CD4-positive, alpha-beta T cell treated with Interleukin-10 for 1 hour (primary cell): ENCODE measurements at places on chromosomes 3 and 15.

- DNase-seq, result no peak
Measured at GRCh38 chr3:187809612-187809991, 64.3 kb upstream of the BCL6 start.

DNA sequence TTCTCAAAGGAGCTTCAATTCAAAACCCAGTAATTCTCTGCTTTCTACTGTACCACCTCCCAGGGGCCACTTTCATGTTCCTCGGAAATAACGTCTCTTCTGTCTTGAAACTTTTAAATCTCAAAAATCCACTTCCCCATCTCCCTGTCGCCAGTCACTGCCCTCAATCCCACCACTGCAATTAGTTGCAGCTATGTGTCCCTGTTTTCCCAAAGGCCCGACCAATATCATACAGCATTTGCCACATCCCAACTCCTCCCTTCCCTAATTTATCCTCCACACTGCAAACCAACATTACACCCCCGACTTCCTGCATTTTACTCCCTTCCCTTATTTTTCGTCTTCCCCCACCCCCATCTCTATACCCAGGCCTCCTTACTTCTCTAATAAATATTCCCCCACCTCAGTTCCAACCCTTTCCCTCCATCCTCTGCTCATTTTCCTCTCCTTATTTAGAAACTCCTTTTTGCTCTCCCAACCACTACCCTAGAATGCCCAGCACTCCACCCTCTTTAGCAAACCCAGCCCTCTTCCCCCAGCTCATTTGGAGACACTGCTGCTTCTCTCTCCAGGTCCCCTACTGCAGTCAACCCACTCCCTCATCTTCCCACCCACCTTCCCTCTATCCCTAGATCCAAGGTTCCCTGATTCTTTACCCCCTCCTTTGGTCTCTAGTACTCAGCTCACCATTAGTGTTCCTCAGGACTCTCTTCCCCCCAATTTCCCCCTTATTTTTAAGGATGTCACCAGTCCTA, 1.1 kb downstream of the NPTN start:
- peak; percentile 9 for DNase-seq

DNA sequence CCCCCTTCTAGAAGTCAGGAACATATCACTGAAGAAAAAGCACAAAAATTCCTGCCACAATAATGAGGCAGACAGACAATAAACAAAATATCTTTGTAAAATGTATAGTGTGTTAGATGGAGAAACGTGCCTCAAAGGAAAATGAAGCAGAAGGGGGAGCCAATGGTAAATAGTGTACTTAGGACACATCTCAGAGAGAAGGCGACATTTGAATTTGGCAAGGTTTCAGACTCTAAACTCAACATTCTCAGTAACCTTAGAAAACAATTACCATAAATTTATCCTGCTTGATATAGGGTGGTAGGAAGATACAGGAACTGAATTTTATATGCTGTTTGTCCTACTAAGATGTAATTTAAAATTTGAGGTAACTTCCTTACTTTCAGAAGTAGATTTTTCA, 52.6 kb upstream of the PTX3 start:
- DNase-seq, result no peak

DNA sequence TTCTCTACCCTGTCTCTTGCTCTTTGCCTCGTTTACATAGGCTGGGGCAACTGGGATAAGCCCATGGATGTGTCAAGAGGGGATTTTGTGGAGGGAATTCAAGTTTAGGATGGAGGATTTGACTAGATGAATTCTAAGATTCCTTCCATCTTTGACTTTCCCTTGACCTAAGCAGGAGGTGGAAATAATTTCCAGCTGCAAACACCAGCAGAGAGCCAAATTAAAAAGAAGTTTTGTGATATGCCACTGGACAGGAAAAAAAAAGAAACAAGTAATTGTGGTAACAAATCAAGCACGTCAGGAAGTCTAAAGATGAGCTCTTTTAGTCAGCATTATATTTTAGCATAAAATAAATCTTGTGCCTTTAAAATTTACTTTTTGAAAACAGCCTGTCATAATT, 49.8 kb downstream of the KCNMB2 start:
- no peak for DNase-seq

DNA sequence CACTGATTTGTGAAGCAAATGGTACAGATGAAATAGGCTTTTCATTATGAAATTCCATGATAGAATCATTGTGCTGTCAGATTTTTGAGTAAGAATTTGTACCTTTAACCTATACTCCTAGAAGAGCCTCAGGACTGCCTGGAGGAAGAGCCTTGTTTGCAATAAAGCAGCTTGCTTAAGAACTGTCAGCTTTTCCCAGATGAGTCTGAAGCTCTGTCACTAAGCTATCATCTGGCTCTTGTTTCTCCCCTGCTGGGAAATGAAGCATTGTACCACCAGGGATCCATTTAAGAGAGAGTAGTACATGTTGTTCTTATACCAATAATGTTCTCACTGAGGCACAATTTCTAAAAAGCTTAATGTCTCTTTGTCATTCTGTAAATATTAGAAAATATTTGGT, 85.1 kb upstream of the FLNB start:
- DNase-seq, result no peak

DNA sequence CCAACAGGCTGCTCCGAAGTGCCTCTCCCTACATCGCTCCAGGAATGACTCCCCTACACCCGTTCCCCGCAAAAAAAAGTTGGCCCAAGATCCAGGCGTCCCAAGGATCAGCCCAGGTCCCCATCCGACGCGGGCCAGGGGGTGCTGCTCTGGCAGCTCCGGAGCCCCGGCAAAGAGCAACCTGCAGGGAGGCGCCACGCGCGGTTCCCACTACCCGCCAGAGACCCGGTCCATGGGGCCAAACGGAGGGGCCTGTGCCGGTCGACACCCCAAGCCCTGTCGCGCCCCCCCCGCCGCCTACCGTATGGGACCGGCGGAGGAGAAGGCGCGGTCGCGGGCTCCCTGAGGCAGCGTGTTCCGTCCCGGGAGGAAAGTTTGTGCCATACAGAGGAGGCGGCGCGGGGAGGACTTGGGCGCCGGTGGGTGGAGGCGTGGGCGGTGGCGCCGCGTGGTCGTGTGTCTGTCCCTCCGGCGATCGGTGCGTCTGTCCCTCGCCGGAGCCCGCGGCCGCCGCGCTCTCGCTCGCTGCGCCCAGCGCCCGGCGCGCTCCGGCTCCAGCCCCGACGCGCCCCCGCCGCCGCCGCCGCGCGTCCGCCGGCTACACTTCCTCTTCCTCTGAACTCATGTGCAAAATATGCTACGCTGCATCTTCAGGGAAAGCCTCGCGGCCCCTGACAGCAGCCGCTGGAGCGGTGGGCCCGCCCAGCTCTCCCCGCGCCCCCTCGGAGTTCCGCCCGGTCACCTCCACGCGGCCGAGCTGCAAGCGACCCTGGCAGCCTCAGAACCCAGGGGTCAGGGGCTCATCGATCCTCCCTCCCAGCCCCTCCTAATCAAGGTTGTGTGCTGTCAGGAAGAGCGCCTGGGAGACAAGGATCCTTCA, at the start of gene RFTN1:
TSS of gene RFTN1 (minus strand) at position 559 of the 880 bp plus-strand sequence. CDS start 19,830 bp downstream, outside the sequence.
- peak; percentile 56 for DNase-seq

DNA sequence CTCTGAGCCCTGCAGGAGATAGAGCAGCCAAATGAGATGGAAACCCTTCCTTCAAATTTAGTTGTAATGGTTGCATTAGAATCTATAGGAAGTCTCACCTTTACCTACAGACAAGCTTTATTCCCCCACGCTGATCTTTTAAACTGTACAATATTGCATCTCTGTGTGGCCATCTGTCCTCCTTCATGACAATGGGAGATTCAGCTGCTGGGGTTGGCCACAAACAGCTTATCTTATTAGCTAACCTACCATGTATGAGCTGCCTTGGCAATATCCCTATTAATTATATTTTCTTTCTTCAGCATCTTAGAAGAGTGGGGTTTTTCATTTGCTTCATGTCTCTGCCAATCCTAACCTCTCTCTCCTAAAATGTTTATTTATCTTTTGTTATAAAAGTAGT, 238.7 kb upstream of the NR2E3 start:
- no peak for DNase-seq

DNA sequence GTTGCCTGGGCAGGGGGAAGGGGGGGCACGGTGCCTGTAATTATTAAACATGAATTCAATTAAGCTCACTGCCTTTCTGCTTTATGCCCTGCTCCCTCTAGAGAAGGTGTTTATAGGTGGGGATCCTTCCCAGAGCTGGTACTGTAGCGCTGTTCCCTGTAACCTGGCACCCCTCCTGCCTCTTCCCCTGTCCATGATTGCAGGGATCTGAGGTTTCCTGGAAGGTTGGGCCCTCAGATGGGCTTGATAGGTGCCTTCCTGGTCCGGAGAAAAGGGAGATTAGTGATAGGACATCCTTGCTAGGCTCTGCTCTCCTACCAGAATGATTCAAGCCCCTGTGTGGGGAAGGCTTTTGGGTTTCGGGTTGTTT, 2.1 kb upstream of the FAM131A start:
- DNase-seq, result no peak

DNA sequence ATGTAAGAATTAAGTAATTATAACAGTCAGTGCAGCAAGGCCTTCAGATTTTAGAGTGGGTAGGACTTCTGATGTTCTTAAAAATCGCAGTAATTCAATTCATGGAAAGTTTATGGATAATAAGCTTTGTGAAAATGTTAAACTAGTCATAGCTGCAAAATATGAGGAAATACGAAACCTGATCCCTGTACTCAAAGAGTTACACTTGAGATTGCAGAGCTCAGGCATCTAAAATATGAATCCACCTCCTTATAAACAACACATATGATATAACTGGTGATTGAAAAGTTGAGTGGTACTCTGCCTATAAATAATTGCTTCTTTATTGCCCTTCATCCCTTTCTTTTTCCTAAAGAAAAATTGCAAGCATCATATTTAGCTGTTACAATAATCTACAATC, 473.3 kb downstream of the OTOL1 start:
- DNase-seq, result no peak

DNA sequence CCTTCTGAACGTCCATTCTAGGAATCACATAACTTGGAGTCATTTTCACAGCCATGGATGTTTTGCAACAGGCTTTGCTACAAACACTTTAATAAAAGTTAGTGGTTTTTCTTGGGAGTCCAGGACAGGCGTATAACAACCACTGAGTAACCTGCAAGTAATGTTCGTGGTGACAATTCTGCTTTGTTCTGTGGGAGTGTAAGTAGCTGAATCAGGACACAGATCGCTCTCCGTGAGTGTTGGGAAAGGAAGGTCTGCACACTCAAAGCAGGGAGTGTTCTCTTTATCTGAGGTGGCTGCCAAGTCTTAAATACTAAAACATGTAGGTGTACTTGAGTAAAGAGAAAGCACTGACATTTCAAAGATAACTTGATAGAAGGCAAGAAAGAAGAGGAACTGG, 7.9 kb upstream of the BNC1 start:
- DNase-seq, result no peak

DNA sequence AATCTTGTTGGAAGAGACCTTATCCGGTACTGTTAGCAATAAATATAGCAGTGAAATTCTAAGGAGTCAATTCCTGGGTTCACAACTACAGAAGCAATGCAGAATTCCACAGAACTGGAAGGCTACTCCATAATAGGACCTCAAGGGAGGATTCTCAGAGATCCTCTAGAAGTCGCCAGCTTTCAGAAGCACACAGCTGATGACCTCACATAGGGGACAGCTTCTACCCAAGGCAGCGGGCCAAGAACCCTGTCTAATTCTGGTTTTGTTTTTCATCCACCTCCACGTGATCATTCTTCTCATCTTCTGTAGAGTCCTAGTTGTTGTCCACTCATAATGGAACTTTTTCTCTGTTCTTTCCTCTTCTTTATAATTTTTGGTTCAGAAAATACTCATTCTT, 99.4 kb downstream of the ERC2 start:
- DNase-seq, result no peak

GRCh38 chr3:192637803-192638202, 89.5 kb downstream of the FGF12 start:
- no peak for DNase-seq

DNA sequence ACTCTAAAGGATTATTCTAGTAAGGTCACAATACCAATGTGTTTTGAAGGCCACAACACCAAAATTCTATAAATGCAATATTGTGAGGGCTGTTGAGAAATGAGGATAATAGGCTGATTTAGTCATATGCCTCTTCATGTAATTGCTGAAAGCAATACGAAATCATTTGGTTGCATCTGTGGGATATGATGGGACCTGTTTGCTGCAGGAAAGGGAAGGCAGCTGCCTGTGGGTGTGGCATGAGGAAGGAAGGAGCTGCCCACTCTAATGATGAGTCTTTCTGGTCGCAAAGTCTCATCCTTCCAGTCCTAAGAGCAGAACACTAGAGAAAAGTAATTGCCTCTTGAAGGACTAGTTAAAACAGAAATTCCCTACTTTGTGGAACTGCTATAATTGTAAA, 245.3 kb upstream of the ZPLD1 start:
- no peak for DNase-seq

DNA sequence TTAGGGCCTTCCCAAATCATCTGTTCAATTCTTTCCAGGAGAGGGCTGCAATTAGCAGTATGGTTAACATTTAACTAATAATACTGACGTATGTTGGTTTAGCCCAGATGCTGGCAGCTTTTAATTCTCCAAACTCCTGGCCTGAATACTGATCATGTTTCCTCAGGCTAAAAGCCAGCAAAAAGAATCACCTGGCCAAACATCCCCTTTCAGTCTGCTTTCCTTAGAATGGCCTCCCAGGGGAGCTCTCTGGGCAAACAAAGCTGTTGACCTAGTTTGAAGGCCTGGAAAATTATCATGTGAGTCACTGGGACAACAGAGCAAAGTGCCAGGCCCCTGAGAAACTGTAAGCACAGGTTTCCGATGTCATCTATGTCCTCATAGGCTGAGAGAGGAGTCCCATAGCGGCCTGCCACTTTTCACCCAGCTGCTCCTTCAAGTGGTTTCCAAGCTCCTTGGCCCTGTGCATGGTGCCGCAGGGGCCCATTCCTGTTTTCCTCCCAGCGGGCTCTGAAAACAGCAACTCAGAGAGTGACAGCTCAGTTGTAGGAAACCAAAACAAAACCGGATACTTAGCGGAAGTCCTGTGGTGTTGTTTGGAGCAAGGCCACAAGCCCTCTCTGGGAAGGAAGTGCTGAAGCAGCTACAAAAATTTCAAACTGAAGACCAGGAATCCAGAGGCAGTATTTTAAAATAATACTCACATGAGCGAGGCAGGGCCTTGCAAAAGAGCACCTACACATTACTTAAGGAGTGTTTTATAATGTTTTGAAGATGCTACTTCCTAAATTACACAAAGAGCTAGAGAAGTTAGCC, 36.5 kb upstream of the RAB11A start:
- peak; percentile 73 for DNase-seq

GRCh38 chr3:177565981-177566380, 368.7 kb upstream of the TBL1XR1 start:
- no peak for DNase-seq

- DNase-seq, result no peak
Measured at GRCh38 chr3:15305359-15305844, 27.0 kb downstream of the SH3BP5 start.

DNA sequence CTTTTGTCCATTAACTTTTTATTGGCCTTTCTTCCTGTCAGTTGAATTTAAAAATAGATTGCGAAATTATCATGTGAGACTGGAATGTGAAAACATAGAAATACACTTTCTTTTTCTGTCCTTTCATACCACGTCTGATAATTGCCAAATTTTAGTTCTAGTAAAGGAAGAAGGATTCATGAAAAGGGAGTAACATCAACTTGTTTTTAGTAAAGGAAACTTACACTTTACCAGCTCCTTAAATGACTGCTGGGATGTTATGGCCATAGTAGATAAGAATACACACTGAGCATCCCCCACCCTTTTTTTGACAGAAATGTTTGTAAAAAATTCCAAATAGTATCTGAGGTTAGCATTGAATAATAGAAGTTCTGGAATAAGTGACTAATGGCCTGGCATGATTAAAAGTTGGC, 137.9 kb downstream of the NEO1 start:
- DNase-seq, result no peak

- DNase-seq, result no peak
Measured at GRCh38 chr3:152760024-152760563, 74.8 kb upstream of the P2RY1 start.

GRCh38 chr3:185029086-185029485, 123.8 kb downstream of the C3orf70 start:
- DNase-seq, result no peak
